ENCODE measurements at places on chromosomes 3 and 15.
A peak's percentile ranks its signal among the peaks of the same experiment; 100 is the strongest.

DNA sequence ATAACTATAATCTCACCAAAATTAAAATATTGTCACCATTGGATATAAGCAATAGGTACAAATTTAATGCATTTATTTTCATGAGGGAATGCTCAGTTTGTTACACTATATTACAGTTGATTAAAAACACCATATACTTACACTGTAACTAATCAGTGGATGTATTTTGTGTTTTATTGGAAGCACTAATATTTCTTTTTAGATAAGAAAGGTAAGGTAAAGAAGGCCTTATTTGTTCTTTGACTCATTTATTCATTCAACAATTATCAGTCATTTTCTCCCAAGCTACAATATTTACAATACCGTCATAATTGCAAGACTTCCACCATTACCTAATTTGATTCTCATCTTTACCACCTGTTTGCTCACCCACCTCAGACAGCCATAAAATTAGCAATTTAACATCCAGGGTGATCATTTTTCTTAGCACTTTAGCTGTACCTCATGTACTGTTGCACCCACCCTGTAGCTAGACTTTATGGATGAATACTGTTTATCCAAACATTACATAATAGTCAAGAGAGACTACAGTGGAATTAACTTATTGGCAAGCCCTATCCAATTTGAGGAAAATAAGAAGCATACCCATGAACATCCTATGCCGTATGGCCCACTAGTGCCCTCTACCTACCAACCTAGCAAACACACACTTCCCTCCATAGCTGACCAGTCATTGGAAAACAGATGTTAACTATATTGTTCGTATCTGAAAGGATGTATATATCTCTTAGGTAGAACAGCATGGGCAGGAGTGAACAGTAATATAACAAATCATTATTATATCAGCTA is 229.6 kb downstream of the BBX start:
- no peak for DNase-seq

GRCh38 chr3:39284457-39284881 is 4.6 kb upstream of the CX3CR1 start:
- DNase-seq: no peak

- DNase-seq: no peak
Measured at GRCh38 chr15:73680549-73680948, 3.6 kb upstream of the CD276 start.

GRCh38 chr3:120369037-120369467 is 19.9 kb upstream of the LRRC58 start:
- no peak for DNase-seq

GRCh38 chr15:77974416-77975331 is 102.8 kb downstream of the TBC1D2B start:
- DNase-seq: no peak

- no peak for DNase-seq
Measured at GRCh38 chr3:190081389-190081788, 39.3 kb downstream of the P3H2 start.

DNA sequence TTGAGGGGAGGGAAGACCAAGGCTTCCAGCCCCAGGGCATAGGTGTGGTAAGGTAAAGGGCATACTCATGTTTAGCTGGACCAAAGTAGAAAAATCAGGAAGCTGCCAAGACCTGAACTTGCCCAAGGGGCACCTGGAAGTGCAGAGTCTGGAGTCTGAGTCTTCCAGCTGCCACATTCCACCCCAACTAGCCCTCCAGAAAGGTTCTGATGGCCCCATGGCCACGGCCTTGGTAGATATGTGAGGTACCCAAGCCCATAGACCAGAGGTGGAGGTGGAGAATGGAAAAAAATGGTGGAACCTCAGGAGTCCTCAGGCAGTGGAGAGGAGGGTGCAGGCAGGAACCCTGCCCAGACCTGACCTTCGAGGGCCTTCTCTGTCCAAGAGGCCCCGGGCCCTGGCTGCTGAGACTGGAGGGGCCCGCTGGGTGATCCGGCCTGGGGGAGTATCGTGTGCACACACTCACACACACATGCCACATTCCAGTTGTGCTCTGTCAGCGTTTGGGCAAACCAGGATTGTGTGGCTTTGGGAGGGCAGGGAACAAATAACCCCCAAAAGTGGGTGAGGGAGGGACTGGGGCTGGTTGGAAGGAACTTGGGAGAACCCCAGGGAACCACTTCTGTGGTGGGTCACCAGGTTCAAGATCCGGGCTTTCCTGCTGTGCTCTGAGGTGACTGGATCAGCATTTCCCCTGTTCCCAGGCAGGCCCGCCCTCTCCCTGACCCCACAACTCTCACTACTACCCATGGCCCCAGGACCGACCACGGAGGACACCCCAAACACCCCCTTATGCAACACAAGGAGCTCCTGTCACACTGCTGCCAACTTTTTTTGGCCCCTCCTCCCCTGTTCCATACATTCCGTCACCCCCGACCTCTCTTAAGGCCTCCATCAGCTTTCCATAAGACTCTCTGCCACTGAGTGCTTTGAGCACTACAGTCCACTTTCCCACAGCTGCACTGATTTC is 11.6 kb downstream of the MYL3 start:
- no peak for DNase-seq

DNA sequence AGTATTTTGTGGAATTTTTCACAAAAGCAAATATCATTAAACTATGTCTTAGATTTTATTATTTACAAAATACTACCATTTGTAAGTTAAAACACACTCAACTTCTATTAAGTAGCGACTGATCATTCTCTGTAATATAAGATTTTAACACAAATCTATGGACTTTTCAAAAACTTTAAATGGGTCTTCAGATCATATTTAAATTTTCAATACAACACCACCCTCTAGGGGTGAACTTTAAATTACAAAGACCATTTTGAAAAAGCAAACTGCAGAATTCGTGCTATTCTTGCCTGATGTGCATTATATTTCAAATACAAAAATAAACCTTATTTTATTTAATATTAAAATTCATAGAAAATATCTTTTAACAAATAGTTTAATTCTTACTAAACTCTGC is 8.2 kb upstream of the VGLL4 start:
- DNase-seq: no peak

- no peak for DNase-seq
Measured at GRCh38 chr3:55897573-55898224, 410.6 kb upstream of the WNT5A start.

DNA sequence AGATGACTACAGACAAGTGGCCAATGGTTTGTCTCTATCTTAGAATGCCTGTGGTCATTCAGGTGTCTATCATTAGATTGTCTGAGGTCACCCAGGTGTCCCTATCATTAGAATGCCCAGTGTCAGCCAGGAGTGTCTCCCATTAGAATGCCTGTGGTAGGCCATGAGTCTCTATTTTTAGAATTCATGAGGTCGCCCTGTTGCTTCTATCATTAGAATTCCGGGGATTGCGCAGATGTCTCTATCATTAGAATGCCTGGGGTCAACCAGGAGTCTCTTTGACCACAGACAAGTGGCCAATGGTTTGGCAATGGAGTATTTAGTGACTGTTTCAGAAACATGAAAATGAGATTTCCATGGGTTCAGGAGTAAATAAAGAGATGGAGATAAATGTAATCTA is 7.6 kb downstream of the RTP2 start:
- DNase-seq: no peak

DNA sequence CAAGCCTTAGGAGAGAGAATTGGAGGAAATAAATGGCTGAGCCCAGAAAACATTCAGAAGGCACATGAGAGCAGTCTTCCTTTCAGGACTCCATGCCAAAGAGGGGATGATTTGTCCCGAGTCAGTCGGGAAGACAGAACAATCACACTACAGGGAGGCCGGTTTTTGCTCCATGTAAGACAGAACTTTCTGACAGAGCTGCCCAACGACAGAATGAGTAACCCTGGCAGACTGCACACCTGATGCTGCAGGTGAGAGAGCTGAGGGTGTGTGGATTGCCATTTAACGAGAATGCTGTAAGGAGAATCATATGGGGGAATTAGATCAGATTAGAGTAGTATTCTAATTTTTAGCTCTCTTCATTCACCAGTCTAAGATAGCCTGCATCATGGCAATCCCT is 533.0 kb downstream of the EPHB1 start:
- DNase-seq: no peak

- peak; percentile 71 for DNase-seq
Measured at GRCh38 chr3:120855665-120856437, 52.2 kb upstream of the STXBP5L start.

GRCh38 chr3:123312331-123313265 is 110.9 kb downstream of the SEC22A start:
- DNase-seq: no peak

DNA sequence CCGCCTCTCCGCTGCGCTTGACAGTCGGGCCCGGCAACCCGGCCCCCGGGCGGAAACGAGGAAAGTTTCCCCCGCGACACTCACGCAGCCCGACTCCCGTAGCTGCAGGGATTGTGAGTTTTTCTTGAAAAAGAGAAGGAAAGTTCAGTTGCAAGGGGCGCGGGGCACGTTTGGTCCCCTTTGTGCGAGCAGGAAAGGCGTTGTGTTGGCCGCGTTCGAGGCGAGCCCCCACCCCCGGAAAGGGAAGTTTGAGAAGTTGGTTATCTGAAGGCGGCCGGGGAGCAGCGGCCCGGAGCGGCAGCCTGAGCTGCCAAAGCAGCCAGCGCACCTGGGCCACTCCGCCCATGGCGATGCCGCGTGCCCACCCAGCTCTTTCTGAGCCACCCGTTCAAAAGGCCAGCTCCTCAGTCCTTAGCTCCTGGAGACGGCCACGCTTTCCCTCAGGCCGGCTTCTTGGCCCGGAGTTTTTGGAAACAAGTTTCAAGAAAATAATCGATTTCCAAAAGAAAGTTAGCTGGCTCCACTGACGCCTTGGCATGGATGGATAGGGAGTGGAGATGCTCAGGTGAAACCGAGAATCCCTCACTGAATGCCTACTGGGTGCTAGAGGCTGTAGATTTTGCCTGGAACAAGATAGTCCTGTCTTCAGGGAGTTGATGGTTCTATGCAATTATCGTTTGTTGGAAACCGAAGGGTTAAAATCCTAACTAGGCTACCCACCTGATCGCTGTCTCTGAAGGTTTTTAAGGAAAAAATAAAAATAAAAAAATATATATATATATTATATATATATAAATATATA is 832 bp downstream of the TGFBR2 start:
- DNase-seq: no peak

DNA sequence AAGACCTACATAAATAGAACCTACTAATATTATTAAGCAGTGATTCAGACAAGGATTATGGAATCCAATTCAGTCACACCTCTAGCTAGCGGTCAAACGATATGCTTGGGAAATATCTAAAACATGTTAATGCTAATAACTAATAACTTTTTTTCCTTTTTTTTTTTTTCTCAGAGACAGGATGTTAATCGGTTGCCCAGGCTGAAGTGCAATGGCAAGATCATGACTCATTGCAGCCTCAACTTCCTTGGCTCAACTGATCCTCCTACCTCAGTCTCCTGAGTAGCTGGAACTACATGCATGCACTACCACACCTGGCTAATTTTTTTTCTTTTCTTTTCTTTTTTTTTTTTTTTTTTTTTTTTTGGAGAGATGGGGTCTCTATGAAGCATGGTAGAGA is 124.1 kb downstream of the NR2E3 start:
- no peak for DNase-seq

- DNase-seq: no peak
Measured at GRCh38 chr15:60418096-60418495, 20.3 kb upstream of the ANXA2 start.

- DNase-seq: no peak
Measured at GRCh38 chr3:122691195-122691594, 10.6 kb downstream of the PARP14 start.

- no peak for DNase-seq
Measured at GRCh38 chr3:54850484-54851018, 77.3 kb downstream of the LRTM1 start.

DNA sequence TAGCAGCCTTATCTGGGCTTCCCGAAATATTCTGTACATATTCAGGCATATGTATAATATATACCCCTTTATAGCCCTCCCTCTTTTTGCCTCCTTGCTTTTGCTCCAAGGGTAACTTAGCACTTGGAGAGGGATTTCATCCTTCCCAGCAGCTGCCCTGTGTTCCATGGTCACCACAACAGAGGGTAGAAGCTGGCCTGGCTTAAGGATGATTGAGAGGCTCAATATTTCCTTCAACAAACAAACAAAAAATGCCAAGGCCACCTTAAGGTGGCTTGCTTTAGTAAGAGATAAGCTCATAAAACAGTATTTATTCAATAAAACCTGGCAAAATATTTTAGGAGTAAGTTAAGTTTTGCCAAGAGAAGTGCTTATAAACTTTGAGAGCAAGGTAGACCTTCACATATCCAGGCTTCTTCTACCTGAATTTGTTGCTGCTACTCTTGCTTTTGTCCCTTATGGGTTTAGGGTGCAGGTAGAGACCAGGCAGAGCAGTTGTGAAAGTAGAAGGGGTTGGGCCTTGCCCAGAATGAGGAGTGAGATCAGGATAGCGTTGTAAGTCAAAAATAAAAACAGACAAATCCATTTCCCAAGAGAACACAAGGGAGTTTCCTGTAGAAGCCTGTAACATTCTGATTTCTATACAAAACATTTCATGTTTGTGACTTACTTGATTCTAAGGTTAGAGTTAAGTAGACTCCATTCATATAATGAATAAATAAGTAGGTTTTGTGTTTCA is 52.7 kb upstream of the ATOSA start:
- DNase-seq: no peak

Data from posterior cingulate gyrus (tissue), 11 donors.